ENCODE measurements at places on chromosomes 11 and 22. TPM values are rescaled to one million over a fixed set of nuclear protein-coding genes. Genes with fewer than 3 reads are reported as not detected.

Gene SLC22A12
- total RNA-seq: not detected

Gene EHD1
- total RNA-seq: 86.5 TPM

Gene KRTAP5-2
- total RNA-seq: not detected

Gene LDHAL6A
- not detected for total RNA-seq

Gene APOBEC3B
- total RNA-seq: 0.49 TPM

Gene ACAD8
- 13.2 TPM for total RNA-seq

Gene BRSK2
- total RNA-seq: not detected

Gene PAX6
- total RNA-seq: 0.32 TPM

Gene OR51Q1
- not detected for total RNA-seq

Gene THY1
- 455 TPM for total RNA-seq

Gene FAM181B
- 0.16 TPM for total RNA-seq

Gene CCDC89
- total RNA-seq: 2.6 TPM

Gene CTSF
- 37.2 TPM for total RNA-seq

Gene KREMEN1
- 39.3 TPM for total RNA-seq

Gene TMEM151A
- 0.16 TPM for total RNA-seq

Gene GTSE1
- total RNA-seq: 2.4 TPM

Gene KRTAP5-11
- not detected for total RNA-seq

Gene CCDC116
- 0.61 TPM for total RNA-seq

Gene CHST1
- total RNA-seq: 0.73 TPM

Gene NAV2
- total RNA-seq: 14.1 TPM

Gene KDM4E
- not detected for total RNA-seq

Gene SEPTIN3
- total RNA-seq: 5.1 TPM

Gene SLC5A1
- not detected for total RNA-seq

Gene DDI1
- total RNA-seq: under 0.01 TPM

Gene SMPD1
- 34.7 TPM for total RNA-seq

Gene DDX25
- total RNA-seq: 0.16 TPM

Gene SF3B2
- total RNA-seq: 171 TPM

Gene FDX1
- total RNA-seq: 10.3 TPM

Gene PRRG4
- total RNA-seq: 0.65 TPM

Gene HIKESHI
- total RNA-seq: 49.2 TPM

Gene MPEG1
- not detected for total RNA-seq

Gene BAIAP2L2
- total RNA-seq: 0.32 TPM

Gene RFPL3
- not detected for total RNA-seq

Gene OTOG
- not detected for total RNA-seq

Gene LIF
- 3.0 TPM for total RNA-seq

Gene MMP27
- 2.6 TPM for total RNA-seq

Gene RASGRP2
- total RNA-seq: 1.3 TPM

Gene DEFB131B
- total RNA-seq: not detected

All from hair follicle dermal papilla cell (primary cell).